ENCODE measurements at places on chromosomes 5 and 9.

DNA sequence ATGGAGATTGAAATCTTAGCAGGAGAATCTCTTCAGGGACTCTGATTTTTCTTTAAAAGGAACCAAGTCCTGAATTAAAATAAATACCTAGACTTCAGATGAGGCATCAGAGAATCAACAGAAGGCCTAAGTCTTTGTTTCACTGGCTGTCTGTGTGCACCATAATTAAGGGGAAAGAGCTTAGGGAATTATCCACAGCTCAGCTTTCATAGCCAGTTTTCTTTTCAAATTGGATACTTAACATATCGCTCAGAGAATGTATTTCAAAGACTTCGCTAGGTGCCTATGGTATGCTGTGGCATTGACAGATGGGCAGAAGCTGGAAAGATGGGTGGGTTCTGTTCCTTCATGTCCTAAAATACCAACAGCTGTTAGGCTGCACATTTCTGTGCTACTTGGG, 325.8 kb downstream of the TMEM38B start:
- no peak for DNase-seq

DNA sequence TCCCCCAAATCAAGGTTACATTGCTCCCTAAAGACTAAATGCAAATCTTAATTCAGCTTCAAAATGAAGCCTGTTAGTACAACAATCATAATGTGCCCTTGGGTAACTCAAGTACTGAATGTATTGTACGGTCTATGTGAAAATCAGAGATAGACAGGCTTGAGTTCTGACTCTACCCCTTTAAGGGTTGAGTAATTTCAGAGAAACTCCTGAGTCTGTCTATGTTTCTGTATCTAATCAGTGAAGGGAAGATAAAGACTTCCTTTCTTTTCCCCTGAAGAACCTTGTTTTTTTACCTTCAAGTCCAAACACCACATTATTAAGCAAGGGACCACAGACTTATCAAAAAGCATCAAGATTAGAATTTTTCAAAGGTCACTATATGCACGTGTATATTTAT, 108.2 kb downstream of the MPDZ start:
- DNase-seq: no peak

GRCh38 chr5:106574820-106575219, 1095.9 kb downstream of the EFNA5 start:
- DNase-seq: no peak

DNA sequence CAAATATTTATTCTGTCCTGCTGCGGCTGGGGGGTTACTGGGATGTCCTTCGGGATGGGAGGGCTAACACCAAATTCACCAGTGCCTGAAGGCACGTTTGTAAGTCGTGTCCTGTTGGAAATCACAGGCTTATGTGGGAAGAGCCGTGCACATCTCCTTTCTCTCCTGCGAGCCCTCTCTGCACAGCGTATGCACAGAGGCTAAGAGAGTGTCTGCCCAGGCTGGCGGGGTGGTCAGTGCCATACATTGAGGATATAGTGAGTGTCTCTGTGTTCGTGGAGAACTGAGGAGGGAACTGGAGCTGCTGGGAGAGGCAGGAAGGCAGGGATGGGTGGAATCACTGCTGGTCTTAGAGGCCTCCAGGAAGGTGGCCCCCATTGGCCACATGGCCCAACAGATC, 110.1 kb downstream of the WNK2 start:
- no peak for DNase-seq

DNA sequence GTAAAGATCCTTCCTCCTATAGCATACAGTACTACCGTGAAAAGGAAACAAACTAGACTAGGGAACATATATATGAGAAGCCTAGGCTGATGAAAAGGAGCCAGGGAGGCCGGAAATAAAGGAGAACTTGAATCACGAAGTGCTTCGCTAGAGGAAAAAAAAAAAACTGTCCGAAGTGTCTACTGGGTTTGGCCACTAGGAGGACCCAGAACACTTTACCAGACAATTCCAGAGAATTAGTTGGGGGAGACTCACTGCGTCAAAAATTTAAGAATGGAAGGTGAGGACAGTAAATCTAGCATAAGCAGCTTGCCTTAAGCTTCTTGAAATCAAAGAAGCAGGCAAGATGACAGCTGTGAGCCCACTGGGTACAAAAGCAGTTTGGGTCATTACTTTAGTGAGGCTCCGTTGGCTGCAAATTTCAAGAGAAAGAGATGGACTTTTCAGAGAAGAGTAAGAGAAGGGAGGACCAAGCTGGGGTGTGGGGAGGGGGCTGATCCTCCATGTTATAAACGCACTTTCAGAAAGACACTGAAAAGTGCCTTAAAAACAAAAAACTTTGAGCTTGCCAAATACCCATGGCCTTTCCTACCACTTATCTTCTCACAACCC, 47.4 kb downstream of the P4HA2 start:
- no peak for DNase-seq

DNA sequence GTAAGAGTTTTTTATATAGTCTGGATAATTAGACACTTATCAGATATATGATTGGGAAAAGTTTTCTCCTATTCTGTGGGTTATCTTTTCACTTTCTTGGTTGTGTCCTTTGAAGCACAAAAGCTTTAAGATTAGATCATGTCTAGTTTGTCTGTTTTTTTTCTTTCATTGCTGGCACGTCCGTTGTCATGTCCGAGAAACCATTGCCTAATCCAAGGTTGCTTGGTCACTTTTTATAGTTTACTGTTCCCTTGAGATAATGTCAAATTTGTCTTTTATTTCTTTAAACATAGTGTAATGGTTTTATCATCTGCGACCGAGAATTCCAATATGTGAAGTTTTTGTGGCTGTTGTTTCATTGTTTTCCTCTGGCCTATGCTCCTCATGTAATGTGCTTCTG, 28.8 kb downstream of the GARNL3 start:
- no peak for DNase-seq

DNA sequence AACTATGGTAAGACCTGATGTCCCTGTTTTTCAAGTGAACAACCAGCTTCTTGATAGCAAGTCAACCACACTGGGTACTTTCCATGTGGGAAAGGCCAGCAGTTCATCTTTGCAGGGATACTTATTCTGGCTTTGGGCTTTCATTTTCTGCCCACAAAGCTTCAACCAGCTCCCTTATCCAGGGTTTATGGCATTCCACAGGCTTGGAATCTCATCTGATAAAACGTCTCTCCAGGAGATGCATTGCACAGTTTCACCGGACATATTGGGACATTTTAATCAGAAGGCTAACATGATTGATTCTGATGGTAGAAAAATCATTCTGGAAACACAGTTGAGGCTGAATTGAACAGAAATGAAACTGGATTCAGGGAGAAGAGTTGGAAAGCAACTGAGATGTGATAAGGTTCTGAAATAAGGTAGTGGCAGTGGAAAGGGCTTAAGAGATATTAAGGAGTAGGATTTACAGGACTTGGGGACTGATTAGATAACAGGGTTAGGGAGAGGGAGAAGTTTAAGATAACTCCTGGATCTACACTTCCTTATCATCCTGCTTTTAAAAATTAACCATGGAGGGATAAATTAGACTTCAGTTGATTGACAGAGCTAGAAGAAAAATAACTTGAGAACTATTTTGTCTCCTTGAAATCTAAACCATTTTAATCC, 195.8 kb upstream of the FBXL7 start:
- no peak for DNase-seq

GRCh38 chr5:57313716-57314115, 139.9 kb downstream of the GPBP1 start:
- no peak for DNase-seq

DNA sequence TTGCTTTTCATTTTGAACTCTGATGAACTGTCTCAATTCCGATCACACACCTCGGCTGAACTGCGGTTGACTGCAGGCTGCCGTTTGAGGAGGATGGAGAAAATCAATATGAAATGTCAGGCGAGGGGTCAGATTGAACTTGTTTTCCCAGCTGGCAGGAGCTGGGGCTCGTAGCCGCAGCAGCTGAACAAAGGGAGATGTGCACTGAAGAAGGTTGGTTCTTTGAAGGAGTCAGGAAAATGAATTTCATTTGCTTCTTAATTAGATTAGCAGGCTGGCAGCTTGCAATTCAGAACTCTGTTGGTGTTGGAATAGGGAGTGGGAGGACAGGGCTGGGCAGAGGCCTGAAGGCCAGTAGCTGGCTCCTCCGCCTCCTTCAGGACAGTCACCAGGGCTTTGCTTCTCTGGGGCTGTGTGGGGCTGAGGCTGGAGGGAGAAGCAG, 117.4 kb upstream of the GPR151 start:
- no peak for DNase-seq

GRCh38 chr5:125393221-125393815, 646.9 kb upstream of the ZNF608 start:
- no peak for DNase-seq

DNA sequence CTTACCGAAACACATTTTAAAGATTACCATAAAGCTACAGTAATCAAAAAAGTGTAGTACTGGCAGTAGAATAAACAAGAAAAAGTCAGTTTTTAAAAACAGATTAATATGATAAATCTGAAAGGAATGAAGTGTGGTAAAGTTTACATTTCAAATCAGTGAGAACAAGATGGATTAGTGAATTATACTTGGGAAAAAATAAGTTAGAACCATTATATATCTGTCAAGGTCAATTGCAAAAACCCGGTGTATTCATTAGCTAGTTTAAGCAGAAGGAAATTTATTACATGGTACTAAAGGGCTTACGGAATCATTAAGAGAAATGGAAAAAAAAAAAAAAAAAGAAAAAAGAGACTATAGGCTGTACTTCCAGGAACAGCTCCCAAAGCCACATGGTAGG, 164.3 kb downstream of the MUSK start:
- DNase-seq: no peak

DNA sequence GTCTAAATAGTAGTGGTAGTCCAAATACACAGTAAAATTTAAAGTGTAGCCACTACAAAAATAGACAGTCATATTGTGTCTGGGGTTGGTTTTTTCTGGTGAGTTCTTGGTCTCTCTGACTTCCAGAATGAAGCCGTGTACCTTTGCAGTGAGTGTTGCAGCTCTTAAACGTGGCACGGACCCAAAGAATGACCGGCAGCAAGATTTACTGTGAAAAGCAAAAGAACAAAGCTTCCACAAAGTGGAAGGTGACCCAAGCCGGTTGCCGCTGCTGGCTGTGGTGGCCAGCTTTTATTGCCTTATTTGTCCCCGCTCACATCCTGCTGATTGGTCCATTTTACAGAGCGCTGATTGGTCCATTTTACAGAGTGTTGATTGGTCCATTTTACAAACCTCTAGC, 188.7 kb downstream of the ZNF608 start:
- no peak for DNase-seq

DNA sequence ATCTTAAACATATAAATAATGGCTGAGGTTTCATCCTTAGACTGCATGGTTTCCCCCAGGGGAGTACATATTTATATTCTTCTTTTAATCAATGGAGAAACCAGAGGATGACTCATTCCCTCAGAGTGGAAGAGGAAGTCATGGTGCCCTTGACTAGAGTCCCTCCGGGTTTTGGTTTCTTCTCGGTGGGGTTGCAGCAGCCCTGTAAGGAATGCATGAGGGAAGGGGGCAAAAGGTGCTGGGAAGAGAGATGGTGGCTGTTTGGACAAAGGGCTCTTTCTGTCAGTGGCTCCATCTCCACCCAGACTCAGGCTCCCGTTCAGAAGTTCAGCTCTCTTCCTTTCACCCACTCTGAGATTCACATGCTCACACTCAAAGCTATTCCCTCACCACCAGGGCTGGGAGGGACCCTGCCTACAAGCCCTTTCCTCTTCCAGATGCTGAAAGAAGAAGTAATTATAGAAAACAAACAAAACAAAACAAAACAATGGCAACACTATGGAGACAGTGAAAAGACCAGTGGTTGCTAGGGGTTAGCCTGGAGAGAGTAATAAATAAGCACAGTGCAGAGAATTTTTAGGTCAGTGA, 129.8 kb upstream of the IL12B start:
- DNase-seq: no peak

DNA sequence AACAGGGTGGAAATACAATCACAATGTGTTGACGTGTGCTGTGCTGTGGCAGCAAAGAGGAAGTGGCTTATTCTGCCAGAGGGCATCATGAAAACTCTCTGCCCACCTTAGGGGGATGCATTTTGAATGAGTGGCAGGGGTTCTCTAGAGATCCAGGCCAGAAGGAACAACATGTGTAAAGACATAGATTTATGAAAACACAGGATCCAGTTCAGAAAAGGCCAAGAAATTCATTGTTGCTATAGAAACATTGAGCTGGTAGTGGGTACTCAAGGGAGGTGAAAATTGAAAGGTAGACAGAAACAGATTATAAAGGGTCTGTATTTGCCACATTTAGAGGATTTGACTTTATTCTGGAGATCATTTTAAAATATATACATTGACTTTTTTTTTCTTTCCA, 417.7 kb downstream of the ENC1 start:
- DNase-seq: no peak

DNA sequence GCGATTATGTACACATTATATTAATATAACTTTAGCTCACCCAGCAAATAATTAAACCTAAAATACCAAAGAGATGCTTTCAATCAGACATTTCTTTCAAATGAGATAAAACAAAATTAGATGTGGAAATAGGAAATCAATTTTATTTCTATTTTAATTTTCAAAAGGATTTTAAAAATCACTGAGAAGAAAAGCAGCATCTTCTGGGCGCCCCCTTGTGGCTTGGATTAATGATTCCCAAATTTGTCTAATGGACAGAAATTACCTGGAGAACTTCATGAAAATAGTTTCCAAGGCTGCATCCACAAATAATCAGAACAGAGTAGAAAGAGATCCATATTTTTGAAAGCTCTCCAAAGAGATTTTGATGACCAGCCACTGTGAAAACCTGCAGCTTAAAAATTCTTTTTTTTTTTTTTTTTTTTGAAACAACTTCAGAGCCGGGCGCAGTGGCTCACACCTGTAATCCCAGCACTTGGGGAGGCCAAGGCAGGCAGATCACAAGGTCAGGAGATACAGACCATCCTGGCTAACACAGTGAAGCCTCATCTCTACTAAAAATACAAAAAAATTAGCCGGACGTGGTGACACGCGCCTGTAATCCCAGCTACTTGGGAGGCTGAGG, 50.9 kb upstream of the CEMIP2 start:
- no peak for DNase-seq

DNA sequence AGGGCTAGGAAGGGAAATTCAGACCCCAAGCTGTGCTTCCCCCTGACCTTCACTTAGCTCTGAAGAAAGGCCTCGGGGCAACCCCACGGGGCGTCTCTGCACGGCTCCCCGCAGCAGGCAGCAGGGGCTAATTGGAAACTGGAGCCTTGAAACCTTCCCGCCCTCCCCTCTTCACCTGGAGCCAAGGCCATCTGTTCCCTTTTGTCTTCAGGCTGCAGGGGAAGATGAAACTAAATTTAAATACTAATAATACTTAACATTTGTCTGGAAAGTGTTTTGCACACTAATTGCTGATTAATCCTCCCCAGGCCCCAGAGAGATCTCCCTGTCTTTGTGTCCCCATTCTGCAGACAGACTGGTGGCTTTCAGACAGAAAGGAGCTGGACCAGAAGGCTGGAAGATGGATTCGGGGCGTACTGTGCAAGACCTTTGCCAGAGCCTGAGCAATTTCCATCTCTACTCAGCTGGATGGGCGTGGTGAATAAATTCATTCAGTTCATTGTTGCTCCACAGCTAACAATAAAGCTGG, 34.1 kb upstream of the CPLX2 start:
- DNase-seq: no peak

- DNase-seq: no peak
These were observed 227.2 kb downstream of the PDZD2 start for GRCh38 chr5:31866166-31866565.
